Stimulated activated CD4-positive, alpha-beta T cell treated with anti-CD3 and anti-CD28 coated beads, Interleukin-1b, Interleukin-23, amount 100 ng/mL, for 24 hours (primary cell): ENCODE measurements at places on chromosomes 5 and 9.

DNA sequence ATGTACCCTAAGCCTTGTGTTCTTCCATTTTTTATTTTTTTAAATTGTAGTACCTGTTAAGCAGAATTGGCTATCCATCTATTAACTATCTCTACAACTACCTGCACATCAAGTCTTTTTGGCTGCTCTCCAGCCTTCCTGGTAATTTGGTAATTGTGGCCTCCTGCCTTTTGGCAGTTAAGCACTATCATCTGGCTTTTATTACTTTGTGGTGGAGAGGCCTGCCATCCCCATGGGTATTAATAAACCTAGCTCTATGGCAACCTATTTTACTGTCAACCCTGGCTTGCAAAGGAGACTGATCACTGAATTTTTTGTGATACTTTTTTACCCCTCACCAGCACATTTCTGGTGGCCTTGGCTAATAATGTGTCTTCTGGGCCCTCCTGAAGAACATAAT lies 20.5 kb downstream of the SELENOP start:
- DNase-seq = no peak

- DNase-seq = no peak
Observed at GRCh38 chr9:135447126-135447525, 32.5 kb upstream of the PPP1R26 start.

GRCh38 chr9:109886617-109887016 lies 106.6 kb downstream of the PALM2AKAP2 start:
- DNase-seq = no peak

DNA sequence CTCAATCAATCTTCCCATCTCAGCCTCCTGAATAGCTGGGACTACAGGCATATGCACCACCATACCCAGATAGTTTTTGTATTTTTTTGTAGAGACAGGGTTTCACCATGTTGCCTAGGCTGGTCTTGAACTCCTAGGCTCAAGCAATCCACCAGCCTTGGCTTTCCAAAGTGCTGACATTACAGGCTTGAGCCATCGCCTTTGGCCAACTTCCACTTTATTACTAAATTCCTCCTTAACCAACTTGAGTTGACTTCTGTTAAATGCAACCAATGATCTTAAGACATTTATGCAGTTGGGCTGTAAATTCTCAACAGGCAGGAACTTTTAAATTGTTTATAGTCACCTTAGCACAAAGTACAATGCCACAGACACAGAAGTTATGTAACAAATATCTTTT lies 2.8 kb downstream of the LARS1 start:
- no peak for DNase-seq

GRCh38 chr5:170736966-170737365 lies 46.6 kb upstream of the GABRP start:
- no peak for DNase-seq

GRCh38 chr5:58462623-58463230 lies 2.8 kb upstream of the PLK2 start:
- DNase-seq = no peak

DNA sequence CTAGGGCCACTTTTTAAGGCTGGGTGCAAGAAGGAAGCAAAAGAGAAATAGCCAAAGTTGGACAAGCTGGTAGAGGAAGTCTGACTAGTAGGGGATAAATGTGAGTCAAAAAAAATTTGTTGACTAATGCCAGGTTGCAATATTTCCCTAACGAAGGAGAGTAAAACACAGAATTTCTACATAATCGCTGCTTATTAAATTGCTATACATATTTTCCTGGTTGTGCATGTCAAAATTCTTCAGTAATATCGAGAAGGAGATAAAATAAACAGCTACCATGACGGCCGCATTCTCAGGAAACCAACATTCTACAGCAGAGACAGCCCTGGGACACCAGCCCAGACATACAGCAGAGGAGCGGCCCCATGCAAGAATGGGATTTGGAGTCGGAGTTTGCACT lies 148.3 kb downstream of the ESM1 start:
- no peak for DNase-seq
